ENCODE measurements at places on chromosomes 5 and 9.

DNA sequence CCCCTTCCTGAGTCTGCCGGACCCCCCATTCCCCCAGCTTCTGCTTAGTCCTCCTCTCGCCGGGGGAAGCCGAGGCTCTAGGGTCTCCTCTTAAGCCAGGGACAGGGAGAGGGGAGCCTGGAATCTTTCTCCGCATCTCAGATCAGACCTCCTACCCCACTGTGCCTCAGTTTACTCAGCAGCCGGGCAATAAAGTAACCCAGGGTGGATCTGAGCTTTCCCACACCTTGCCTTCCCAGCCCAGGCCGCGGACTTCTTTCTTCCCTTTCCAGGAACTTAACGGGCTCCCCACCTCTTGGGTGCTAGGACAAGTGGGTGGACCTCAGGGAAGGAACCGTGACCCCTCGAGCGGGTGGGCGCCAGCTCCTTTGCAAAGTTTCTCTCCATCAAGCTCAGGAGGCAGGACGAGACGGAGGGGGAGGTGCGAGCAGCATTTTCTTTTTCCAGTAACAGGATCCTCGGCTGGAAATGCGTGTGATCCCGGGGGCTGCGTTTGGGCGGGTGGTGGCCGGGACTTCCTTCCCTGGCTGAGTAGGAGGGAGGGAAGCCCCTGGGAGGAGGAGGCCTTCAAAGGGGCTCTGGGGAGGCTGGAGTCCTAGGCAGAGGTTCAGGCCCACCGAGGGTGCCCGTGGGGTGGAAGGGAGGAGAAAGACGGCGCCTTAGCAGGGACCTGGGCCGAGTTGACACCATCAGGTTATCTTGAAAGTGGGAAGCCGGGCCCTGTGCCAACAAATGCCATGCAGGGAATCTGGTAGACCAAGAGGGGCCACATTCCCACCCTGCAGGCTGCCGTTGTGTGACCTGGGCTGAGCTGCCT, 795 bp downstream of the DAB2IP start:
- no peak for DNase-seq

DNA sequence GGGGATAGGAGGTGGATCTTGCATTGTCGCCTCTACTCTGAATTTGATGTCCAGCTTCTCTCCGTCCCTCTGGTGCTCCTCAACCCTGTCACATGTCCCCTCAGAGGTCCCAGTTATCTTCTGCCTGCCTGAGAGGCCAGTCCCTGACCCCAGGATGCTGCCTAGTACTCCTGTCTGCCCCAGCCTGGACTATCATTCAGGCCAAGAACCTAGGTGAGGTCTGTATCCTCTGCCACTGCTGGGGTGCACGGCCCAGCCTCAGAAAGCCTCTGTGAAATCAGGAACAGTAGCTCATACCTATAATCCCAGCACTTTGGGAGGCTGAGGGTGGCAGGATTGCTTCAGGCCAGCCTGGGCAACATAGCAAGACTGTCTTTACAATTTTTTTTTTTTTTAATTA, 8.6 kb downstream of the SPINK4 start:
- DNase-seq: no peak

DNA sequence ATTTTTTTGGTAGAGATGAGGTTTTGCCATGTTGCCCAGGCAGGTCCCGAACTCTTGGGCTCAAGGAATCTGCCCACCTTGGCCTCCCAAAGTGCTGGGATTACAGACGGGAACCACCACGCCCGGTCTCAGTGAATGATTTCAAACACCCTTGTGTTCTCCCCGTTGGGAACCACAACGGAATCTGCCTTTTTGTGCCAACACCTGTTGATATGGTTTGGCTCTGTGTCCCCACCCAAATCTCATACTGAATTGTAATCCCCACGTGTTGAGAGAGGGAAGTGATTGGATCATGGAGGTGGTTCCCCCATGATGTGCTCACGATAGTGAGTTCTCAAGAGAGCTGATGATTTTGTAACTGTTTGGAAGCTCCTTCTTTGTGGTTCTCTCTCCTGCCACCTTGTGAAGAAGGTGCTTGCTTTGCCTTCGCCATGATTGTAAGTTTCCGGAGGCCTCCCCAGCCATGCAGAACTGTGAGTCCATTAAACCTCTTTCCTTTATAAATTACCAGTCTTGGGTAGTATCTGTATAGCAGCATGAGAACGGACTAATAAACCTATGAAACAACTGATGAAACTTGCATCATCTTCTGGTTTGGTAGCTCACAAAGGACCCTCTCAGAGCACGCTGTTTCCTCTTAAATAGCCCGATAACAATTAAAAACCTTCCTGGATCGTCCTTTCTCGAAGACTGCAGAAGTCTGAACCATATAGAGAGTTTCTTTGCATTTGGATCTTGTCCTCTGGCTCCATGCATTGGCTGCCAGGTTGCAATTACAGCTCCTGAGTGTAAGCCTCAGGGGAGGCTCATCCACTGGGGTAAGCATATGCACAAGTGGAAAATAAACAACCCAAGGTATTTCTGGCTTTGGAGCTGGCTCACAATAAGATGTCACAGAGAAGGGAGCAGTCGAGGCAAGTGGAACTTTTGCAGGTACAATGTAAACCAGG, 91.5 kb downstream of the SPRY4 start:
- DNase-seq: no peak

DNA sequence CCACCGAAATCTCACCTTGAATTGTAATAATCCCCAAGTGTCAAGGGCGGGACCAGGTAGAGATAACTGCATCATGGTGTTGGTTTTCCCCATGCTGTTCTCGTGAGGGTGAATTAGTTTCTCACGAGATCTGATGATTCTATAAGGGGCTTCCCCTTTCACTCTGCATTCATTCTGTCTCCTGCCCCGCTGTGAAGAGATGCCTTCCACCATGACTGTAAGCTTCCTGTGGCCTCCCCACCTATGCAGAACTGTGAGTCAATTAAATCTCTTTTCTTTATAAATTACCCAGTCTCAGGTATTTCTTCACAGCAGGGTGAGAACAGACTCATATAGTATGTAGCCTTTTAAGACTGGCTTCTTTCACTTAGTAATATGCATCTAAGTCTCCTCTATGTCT, 128.1 kb upstream of the NR5A1 start:
- DNase-seq: no peak

DNA sequence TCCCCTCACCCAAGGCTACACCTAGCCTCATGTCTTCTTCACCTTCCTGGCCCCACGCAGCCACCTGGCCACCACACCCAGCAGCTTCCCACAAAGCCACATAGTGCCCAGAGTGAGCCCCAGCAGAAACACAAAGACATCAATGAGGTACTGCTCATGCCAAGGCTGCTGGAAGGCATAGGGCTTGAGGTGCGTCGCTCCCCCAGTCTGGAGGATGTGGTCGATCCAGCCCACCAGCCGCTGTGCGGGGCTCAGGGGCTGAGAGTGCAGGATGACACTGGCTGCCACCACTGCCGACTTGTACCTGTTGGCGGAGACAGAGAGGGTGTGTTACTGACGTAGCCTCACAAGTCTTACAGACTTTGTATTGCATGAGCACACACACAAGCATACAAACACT, 15.8 kb upstream of the CAPSL start:
- no peak for DNase-seq

- peak; percentile 17 for DNase-seq
Observed at GRCh38 chr5:7762267-7762666, 88.7 kb downstream of the CFAP90 start.

DNA sequence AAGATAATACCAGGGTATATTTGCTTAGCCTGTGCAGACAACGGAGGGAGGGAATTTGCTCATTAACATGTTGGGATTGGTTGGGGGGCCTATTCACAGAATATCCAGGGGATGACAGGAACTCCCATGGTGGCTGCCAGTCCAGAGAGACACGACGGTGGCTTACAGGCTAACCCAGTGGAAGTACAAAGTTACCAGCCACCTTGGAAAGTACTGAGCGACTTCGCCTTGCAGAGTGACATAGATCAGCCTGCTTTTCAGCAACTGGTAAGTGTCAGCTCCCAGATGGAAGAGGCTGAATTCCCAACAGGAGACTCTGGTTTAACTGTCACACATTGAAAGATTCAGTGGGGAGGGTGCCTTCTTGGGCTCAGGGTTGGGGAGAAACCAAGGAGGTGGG, 7.9 kb downstream of the ISL1 start:
- no peak for DNase-seq

- DNase-seq: no peak
Observed at GRCh38 chr9:119986713-119987112, 593.3 kb downstream of the CDK5RAP2 start.

DNA sequence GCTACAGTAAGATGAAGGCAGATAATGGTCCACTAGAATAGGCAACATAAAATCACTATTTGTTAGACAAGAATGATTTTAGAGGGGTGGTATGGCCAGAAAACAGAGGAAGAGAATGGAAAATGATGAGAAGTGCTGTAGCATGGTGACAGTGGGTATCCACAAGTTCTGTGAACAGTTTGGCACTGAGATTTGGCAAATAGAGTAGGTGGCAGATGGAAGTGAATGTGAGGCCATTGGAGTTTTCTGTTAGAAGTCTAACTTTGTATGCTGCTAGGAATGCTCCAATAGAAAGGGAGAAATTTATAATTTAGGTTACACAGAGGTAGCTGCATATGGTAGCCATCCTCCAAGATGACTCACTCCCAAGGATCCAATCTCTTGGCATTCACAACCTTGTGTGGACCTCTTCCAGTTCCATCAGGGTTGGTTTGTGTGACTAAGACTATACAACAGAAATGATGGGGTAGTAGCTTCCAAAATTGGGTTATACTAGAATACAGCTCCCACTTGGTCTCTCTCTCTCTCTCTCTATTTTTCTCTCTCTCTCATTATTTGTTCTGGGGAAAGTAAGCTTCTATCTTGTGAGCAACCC, 646.9 kb upstream of the ZNF608 start:
- DNase-seq: no peak

- peak; percentile 77 for DNase-seq
Observed at GRCh38 chr5:138354926-138355378, 2.5 kb downstream of the KDM3B start.

GRCh38 chr5:57844410-57844809, 361.8 kb upstream of the ACTBL2 start:
- no peak for DNase-seq

- no peak for DNase-seq
Observed at GRCh38 chr5:132651838-132652469, 6.0 kb upstream of the IL13 start.
